ENCODE measurements at places on chromosomes 16 and 17. TPM values are rescaled to one million over a fixed set of nuclear protein-coding genes. Genes with fewer than 3 reads are reported as not detected.

DNA sequence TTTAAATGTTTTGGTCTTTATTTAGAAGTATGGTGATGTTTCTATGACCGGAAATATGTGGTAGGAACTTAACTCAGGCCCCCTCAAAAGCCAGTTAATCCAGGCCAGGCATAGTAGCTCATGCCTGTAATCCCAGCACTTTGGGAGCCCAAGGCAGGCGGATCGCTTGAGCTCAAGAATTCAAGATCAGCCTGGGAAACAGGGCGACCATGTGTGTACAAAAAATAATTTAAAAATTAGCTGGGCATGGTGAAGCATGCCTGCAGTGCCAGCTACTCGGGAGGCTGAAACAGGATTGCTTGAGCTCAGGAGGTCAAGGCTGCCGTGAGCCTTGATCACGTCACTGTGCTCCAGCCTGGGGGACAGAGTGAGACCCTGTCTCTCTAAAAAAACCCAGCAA, 10.3 kb downstream of the RSL1D1 start:
- no peak for DNase-seq

- peak; percentile 65 for DNase-seq
Measured at GRCh38 chr16:65975049-65975708, 391.3 kb upstream of the CDH5 start.

DNA sequence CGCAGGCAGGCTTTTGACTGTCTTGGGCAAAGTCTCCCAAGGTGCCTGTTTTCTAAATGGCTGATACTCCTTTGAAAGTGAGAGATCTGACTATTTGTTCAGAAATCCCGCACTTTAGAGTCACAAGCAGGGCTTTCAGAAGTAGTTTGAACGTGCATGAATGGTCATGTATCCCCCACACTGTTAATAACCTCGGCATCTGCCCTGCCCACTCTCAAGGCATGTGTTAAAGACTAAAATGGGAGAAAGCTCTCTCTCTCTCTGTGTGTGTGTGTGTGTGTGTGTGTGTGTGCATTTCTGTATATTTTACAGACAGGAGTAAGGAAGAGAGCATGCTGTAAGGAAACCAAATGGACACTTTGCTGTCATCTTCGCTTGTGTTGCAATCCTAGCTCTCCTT, 163.7 kb downstream of the MAF start:
- DNase-seq = no peak

- DNase-seq = no peak
Measured at GRCh38 chr16:59697236-59697635, 963.1 kb upstream of the GOT2 start.

- no peak for DNase-seq
Measured at GRCh38 chr16:81180578-81180977, 57.9 kb upstream of the BCO1 start.

GRCh38 chr17:50465635-50466034, 3.0 kb downstream of the CHAD start:
- DNase-seq = no peak

GRCh38 chr16:75138636-75139035, 9.7 kb upstream of the ZFP1 start:
- DNase-seq = peak; percentile 79

DNA sequence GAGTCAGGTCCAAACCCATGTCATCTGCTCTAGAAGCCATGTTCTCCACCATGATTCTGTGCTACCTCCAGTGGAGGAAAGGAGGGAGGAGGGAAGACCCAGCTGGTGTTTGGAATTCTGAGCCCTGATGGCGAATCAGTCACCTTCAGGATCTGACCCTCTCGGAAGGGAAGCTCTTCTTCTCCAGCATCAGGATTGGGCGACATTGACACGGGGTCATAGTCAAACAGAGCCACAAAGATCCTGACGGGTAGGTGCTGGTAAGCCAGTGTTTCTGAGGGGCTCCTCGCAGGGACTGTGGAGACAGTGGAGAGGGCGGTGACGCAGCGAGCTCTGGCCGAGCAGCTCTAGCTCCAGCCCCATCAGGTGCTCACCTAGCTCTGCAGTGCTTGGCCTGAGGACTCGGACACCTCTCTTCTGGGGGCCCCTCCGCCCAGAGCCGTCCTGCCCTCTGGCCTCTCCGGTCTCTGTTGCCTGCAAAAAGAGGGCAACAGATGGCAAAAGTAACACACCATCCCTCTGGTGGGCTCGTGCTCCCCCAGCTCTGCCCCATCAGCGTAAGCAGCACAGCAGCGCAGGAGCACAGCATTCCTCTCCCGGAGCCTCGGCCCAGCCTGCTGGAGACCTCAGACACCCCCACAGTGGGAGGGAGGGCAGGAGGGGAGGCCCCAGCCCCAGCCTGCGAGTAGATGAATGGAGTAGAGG, 21.0 kb downstream of the TSPOAP1 start:
- peak; percentile 53 for DNase-seq

DNA sequence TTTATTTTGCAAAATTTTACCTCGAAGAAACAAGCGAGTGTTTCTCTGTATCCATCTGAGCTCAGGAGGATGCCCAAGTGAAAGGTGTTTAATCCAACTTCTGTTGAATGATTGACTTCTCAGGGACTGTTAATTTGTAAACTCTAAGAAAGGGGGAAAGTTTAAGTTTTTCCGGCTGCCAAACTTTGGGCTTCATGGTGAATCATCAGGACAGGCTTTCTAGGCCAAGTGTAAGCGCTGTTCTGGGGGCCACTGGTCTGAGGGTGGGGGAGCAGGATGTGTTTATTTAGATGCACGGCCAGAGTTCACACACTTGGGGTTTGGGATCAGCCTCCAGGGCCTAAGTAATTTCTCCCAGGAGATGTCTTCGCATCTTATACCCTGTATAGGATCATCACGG, 110.4 kb downstream of the PITPNC1 start:
- peak; percentile 40 for DNase-seq

The SRL gene
- not detected for total RNA-seq

The PCGF2 gene
- 101 TPM for total RNA-seq

Data from endodermal cell (in vitro differentiated cells).